ENCODE measurements at places on chromosomes 13 and 19.

GRCh38 chr13:100428986-100429385 lies 159.6 kb downstream of the GGACT start:
- DNase-seq = no peak

DNA sequence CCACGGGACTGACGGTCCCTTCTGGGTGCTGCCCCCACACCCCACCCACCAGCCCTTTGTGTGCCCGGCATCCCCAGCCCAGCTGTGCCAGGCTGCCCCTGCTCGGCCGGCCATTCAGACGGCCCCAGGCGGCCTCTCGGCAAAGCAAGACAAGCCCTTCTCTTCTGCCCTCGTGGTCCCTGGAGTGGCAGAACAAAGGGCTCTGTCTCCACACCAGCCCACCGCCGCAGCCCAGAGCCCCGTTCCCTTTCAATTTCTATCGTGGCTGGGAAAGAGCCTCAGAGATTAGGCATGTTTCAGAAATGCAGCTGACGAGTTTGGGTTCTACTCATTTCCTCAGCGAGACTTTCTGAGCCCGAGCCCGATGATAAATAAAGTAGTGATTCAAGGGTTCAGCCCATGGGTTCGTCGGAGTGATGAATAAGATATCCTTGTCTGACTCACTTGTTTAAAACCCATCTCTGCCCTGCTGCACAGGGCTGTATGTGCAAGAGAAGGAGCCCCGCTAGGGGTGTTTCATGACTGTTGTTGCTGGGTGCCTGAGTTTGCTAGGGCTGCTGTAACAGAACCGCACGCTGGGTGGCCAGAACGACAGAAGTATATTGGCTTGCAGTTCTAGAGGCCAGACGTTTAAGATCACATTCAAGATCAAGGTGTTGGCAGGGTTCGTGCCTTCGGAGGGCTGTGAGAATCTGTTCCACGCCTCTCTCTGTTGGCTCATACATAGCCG lies 4.3 kb downstream of the MYO9B start:
- DNase-seq = peak; percentile 39

DNA sequence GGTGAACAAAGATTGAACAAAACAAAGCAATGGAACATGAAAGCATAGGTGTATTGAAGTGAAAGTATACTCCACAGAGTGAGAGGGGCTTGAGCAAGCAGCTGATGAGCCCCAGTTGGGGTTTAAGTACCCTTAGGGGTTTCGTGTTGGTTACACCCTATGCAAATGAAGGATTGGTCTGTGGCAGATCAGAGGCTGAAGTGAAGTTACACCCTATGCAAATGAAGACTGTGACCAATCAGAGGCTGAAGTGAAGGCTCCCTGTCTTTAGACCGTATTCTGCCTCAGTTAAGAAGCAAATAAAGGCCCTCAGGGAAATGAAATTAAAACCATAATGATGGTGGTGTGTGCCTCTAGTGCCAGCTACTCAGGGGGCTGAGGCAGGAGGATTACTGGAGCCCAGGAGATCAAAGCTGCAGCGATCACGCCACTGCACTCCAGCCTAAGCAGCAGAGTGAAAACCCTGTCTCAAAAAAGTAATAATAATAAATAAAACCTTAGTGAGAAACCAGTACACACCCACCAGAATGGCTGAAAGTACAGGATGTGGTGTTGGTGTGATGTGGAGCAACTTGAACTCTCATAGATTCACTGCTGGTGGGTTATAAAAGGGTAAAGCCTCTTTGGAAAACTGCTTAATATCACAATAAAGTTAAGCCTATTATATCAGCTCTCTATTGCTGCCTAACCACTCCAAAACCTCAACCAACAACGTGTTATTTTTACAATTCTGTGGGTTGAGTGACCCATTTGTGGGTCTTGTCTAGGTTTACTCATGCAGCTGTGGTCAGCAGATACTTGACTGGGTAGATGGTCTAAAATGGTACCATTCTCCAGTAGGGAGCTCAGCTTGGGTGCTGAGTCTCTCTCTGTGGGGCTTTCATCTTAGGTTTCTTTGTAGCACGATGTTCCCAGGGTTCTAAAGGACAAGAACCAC lies 12.8 kb upstream of the UPF3A start:
- DNase-seq = no peak

DNA sequence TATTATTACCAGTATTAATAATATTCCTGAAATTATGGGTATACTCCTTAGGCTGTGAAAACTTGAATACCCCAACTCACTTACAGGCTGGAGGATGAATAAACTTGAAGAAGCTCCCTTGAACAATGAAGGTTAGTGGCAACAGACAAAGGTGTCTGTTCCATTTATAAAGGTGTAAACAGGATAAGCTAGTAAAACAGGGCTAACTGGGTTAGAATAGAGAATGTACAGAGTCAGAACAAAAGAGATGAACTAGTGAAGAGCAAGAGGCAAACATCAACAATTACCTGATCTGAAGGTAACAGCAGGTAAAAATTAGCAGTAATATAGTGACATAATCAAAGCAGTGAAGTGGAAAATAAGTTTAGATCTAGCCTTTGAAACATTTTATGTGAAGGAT lies 23.2 kb downstream of the MICU2 start:
- no peak for DNase-seq

GRCh38 chr19:55672418-55672817 lies 2.6 kb upstream of the EPN1 start:
- DNase-seq = no peak

DNA sequence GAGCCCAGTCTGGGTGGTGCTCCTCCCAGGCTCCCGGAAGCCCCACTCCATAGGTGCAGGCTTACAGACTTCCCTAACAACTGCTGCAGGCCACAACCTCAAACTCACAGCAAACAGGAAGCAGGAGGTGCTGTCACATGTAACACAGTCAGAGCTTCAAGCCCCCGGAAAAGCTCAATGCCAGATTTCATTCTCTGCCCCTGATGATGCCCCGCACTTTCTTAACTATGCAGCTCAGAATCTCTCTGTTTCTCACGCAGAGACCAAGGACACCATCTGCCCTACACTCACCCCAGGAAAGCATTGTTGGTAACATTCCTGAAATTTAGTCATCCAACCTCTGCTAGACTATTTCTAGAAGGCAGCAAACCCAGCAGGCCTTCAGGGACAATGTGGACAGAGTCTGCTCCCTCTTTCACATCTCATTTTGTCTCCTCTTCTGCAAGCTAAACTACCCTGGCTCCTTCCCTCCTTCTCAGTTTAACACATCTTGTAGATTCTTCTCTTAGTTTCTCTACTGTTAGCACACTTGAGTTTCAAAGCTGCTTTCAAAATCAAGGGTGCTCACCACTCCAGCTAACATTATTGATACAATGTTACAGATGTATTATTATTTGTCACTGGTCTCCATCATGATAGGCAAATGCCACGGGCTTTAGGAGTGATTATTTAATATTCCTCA lies 162.5 kb downstream of the KCTD12 start:
- DNase-seq = no peak

- DNase-seq = no peak
Observed at GRCh38 chr19:49395581-49396407, 7.7 kb downstream of the KASH5 start.

DNA sequence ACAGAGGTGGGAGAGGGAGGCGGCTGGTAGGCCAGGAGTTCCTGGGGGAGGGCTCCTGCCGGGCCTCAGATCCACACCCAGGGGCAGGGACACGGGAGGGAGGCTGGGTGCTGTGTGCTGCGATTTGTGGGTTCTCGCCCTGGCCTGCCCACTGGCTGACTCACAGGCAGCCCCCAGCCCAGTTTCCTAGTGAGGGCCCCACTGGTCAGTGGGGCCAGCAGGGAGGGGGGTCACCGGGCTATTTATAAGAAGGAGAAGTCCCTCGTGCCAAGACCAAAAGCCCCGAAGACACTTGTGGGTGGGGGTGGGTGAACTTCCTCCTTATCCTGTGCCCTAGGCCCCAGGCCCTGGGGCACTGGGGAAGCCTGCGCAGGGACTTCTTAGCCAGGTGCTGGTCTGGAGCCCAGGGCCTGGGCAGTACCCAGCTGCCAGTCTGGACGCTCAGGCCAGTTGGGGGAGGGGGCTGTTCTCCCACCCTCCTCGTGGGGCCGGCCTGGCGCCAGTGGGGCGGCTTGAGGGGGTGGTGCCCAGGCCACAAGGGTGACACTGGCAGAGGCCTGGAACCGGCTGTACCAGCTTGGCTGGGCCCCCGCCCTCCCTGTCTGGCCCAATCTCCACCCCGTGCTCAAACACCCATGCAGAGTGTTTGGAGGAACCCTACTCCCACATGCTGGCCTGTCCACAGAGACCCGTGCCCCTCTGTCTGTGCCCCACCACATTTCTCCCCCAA lies 5.0 kb upstream of the JUNB start:
- DNase-seq = no peak

DNA sequence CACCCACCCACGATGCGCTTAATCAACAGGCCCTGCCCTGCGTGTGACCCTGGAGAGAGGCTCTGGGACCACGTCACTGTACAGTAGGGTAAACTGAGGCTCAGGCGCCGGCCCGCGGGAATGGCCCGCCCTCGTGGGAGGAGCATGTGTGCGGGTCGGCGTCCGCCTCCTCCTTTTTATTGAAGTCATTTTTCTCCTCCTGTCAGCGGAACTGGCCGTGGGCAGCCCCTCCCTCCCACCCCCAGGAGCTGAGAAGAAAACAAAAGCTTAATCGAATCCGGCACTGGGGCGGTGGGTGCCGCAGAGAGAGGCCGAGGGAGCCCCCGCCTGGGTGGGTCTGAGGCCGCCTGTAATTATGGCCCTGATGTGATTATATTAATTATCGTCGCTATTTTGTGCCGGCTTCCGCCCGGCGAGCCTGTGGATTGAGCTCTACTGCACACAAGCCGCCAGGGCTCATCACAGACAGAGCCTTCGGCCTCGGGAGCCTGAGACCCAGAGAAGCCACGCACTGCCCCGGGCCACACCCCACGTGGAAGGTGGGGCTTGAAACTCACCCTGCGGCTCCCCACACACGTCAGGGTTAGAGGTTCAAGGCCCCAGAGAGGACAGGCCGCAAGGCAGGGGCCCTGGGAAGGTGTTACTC lies 7.0 kb downstream of the C2CD4C start:
- DNase-seq = no peak

DNA sequence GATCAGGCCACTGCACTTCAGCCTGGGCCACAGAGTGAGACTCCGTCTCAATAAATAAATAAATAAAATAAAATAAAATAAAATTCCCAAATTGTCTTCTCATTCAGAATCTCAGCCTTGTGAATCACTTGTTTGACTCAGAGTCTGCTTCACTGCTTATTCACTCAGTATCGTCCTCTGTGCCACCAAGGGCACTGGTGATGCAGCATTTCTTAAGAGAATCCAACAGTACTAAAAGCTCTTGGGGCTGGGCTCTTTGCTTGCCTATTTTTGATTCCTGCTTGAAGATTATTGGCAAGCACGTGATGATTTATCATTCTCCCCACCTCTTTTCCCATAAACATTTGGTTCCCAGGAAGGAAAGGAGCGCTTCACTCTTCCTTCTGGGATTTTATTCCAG lies 54.8 kb upstream of the HMGB1 start:
- no peak for DNase-seq

DNA sequence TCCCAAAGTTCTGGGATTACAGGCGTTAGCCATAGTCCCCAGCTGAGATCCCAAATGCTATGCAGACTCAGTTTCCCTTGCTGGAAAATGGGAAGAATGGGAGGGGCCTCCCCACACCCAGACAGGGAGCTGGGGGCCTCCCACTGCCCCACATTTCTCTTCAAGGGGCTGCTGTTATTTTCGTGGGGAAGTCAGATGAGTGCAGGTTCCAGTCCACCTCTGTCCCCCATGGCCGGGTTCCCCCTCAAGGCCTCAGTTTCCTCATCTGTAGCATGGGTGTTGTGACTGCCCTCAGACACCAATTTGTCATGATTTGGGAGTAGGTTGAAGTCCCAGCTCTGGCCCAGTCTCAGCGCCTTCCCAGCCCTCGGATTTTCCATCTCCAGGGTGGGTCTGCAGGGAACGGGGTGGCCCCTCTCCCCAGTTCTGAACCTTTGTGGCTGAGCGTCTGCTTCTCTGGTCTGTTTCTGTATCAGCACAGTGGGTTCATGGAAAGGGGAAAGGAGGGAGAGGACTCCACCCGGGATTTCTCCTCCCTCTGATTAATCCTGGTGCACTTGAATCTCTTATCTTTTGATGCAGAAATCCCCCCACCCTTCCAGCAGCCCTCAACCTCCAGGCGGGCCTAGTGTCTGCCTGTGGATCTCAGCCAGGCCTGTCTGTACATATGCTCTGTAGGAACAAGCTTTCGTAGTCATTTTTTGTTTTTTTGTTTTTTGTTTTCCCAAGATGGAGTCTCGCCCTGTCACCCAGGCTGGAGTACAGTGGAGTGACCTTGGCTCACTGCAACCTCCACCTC lies 12.2 kb downstream of the NFIC start:
- no peak for DNase-seq

GRCh38 chr19:49912965-49913685 lies 15.9 kb upstream of the ATF5 start:
- no peak for DNase-seq

GRCh38 chr19:3667037-3667638 lies 33.1 kb downstream of the PIP5K1C start:
- DNase-seq = no peak

- DNase-seq = peak; percentile 50
Observed at GRCh38 chr19:55580628-55581144, at the start of gene ZNF579. Gene ZNF579 (minus strand): TSS chr19:55580848. CDS start chr19:55579639, 1,209 bp downstream.

- DNase-seq = no peak
Observed at GRCh38 chr13:101416181-101417042, at the start of gene NALCN. Gene NALCN (minus strand): TSS chr13:101416508. CDS start chr13:101399126, 17,382 bp downstream.

DNA sequence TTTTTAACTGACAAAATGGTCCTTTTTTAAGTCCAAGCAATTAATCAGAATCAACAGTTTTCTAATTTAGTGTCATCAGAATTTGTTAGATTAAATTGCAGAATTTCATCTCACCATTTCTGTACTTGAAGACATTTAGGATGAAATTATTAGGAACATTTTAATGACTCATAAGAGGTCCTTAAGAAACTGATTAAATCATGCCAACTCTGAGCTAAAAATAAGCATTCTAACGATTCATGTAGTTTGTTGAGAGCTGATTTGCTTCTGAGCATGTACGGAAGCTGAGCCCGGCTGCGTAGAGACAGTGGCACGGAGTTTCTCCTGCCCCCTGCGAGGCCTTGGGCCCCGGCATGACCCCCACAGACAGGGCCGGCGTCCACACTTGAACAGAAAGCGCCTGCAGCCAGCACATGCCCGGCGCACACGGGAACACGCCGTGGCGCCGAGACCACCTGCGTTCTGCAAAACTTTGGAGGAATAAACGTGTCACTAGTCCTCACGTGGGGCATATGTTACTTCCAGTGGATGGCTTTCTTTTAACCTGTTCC lies 89.7 kb upstream of the MCF2L start:
- DNase-seq = no peak

- DNase-seq = no peak
Observed at GRCh38 chr13:27199211-27199610, 27.6 kb upstream of the USP12 start.

- no peak for DNase-seq
Observed at GRCh38 chr13:44578067-44578400, 1.9 kb upstream of the TSC22D1 start.

DNA sequence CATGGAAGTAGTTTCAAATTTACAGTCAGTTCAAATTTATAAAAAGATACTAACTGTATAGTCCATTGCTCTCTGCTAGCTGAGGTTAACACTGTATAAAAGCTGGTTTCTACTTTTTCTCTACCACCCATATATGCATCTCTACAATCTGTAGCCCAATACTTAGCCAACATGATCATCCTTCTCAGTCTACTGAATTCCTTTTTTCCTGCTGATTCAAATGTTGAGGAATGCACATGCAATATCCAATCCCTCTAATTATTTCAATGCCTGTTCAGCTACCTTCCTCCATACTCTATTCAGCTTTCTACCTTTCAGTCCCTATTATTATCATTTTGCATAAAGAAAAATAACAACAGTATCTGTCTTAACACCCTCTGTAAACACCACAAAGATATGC lies 15.6 kb downstream of the KPNA3 start:
- DNase-seq = no peak

GRCh38 chr19:42132851-42133528 lies 744 bp upstream of the POU2F2 start:
- DNase-seq = peak; percentile 79

- DNase-seq = no peak
Observed at GRCh38 chr13:22893777-22894176, 287.0 kb upstream of the SGCG start.
